G401 (cell line): ENCODE measurements at places on chromosomes 12 and 14. TPM values are rescaled to one million over a fixed set of nuclear protein-coding genes. Genes with fewer than 3 reads are reported as not detected.

The FGF23 gene
- total RNA-seq: not detected in 2 replicates

The SYT1 gene
- total RNA-seq: not detected in 2 replicates

The IRAK3 gene
- not detected in 2 replicates for total RNA-seq

The TAS2R19 gene
- not detected in 2 replicates for total RNA-seq

The FAM181A gene
- not detected in 2 replicates for total RNA-seq

- peak; percentile 78 for DNase-seq
These were observed 1.8 kb upstream of the SAMD4A start for GRCh38 chr14:54564868-54565784.

GRCh38 chr14:101054671-101055070, 151.1 kb upstream of the RTL1 start:
- no peak for DNase-seq

DNA sequence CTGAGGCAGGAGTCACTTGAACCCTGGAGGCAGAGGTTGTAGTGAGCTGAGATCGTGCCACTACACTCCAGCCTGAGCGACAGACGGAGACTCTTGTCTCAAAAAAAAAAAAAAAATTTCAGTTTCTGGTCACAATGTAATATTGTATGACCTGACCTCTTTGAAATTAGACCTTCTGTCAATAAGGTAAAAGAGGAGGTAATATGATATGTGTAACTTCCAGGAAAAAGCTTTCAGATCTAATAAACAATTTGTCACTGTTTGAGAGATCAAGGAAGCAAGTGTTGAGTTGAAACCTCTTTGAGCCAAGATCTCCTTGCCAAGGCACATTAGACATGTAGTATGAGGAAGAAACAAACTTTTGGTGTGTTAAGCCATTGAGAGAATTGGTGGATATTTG, 101.7 kb upstream of the ATF7IP start:
- DNase-seq: no peak

- no peak for DNase-seq
These were observed 84.1 kb downstream of the ITPR2 start for GRCh38 chr12:26748741-26749431.

- no peak for DNase-seq
These were observed 285.0 kb upstream of the RGS6 start for GRCh38 chr14:71647086-71647784.

GRCh38 chr12:101204602-101205304, 5.3 kb downstream of the SLC5A8 start:
- no peak for DNase-seq
